AG04450 (cell line): ENCODE measurements at places on chromosomes 7 and 10.

DNA sequence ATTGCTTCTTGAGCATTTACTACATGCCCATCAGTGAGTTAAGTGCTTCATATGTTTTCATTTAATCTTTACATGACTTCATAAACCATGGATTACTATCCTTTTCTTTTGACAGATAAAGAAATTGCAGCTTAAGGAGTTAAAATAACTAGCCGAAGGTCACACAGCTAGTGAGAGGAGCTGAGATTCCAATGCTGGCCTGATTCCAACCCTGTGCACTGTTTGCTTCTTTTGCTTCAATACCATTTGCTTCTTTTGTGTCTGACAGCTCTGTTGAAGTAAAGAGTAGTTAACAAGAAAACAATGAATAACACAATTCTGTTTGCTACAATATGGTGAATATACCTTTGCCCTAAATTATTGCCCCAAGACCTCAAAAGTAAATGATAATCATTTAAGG lies 132.4 kb downstream of the GRM3 start:
- DNase-seq = no peak

- DNase-seq = no peak
Measured at GRCh38 chr10:44997105-44997748, 3.5 kb upstream of the ZNF22 start.

- no peak for DNase-seq
Measured at GRCh38 chr7:155228459-155228845, 69.2 kb upstream of the INSIG1 start.

GRCh38 chr10:126160971-126161630 lies 227.2 kb downstream of the ADAM12 start:
- DNase-seq = no peak

DNA sequence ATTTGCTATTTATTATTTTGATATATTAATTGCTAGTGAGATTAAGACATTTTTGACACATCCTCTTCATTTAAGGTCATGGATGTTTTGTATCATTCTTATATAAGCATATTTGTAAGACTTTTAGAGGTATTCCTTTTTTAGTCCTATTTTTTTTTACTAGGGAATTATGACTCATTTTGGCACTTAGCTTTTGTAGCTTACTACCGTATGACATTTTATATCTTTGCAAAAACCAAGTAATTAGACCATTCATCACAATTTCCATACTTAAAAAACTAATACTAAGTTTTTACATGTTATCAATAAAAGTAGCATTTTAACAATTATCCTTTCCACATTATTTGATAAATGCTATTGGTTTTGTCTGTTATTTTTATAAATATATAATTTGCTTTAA lies 41.6 kb downstream of the BMPR1A start:
- DNase-seq = no peak

DNA sequence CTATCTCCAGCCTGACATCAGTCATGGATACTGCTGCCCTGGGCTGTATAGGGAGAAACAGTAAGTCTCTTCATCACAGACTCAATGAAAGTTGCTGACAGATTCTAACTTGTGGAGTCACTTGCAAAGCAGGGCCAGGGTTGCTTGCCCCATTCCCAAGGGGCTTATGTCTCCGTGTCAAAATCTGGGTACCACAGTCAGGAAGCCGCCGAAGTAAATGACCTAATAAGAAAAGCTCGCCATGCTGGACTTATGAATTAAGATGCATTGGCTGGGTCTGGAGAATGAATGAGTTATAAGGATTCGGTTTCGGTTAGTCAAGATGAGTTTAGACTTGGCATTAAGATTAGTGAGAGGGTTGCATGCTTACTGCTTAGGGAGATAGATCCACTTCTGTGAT lies 10.8 kb upstream of the OR6V1 start:
- DNase-seq = no peak

DNA sequence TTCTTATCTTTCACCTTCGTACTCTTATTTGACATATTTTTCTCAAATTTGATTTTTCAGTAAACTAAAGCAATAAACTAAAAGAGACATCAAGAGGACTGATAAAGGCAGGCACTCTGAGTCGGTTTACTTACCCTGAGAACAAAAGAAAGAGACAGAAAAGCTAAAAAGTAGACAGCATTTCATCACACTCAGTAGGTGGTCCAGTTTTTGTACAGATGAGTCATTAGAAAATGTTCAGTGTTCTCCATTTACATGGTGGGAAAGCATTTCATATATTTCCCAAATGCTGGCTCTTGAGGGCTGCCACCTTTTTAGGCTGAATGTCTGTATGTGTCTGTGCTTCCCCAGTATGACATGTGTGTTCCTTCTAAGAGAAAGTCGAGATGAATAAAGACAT lies 52.7 kb downstream of the NHLRC2 start:
- no peak for DNase-seq

DNA sequence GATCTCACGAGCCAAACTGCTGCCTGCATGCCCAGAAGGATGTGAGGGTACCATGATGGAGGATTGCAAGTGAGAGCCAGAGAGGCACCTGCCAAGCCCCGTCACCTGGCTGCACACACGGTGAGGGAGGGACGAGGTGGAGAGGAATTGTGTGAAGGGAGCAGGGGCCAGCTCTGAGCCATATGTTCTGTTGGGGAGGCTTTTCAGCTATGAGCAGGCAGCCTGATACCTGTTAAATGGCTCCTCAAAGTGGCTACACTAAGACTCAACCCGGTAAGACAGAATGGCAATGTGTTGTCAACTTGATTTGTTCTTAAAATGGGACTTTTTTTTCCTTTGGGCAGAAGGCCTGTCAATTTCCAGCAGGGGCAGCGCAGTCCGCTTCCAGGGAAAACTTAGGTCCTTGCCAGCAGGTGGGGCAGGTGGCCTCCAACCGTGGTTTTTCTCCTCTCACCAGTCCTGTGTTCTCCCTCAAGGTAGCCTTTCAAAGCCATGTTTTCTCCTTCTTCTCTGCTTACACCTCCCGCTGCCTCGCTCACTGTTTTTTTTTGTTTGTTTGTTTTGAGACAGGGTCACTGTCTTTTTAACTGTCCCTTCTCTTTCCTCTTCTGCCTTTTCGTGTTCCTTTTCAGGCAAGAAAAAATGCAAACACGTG lies 57.7 kb upstream of the ZNRF2 start:
- no peak for DNase-seq

- DNase-seq = no peak
Measured at GRCh38 chr7:69588773-69589172, 9.5 kb upstream of the AUTS2 start.

- DNase-seq = no peak
Measured at GRCh38 chr10:63388421-63389031, 77.3 kb downstream of the JMJD1C start.

- DNase-seq = no peak
Measured at GRCh38 chr7:7653593-7654187, 13.1 kb downstream of the UMAD1 start.
